ENCODE measurements at places on chromosomes 4 and X.

GRCh38 chrX:15435836-15436619 is 51.8 kb upstream of the VEGFD start:
- peak; percentile 34 for DNase-seq

- no peak for DNase-seq
These were observed 149.2 kb downstream of the STK32B start for GRCh38 chr4:5200513-5200912.

DNA sequence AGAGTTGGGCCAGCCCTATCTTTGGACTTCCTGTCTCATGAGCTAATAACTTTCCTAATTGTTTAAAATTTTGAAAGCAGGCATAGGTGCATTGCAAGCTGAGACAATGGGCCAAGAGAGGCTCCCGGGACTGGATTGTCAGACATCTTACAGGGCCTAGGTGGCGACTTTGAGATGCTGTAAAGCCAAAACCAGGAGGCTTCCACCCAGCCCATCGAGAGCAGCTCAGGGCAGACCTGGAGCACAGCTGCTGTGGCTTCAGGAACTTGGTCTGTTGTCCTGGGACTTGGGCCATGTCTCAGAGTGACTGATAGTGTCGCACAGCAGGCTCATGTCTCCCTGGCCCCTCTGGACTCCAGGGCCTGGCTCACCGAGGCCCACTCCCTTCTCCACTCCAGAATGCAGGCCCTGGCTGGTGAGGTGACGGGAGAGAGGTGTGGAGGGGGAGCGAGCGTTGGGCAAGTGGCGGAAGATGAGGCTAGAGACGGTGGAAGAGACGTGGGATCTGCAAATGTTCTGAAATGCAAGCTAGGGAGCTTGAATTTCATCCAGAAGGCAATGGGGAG is 24.1 kb upstream of the MTM1 start:
- DNase-seq: no peak

- DNase-seq: no peak
These were observed 21.2 kb downstream of the DOK7 start for GRCh38 chr4:3484057-3484973.

DNA sequence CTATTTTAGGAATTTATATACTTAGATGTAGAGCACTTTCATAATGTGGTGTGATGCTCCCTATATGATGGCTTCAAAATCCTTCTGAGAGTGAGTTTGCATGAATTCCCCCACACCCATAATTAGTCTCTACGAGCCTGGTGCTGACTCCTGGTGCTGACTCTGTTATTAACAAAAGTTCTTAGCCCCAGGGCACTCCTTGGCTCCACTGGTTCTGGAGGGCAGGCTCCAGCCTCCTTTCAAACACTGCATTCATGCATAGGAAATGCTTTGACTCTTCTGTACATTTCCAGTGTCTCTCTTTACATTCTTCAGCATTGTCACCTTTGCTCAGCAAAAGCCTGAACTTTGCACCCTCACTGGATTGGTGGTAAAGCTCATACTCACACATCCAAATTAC is 64.0 kb downstream of the LNX1 start:
- no peak for DNase-seq

GRCh38 chr4:27913738-27914137 is 1053.1 kb downstream of the STIM2 start:
- DNase-seq: no peak

DNA sequence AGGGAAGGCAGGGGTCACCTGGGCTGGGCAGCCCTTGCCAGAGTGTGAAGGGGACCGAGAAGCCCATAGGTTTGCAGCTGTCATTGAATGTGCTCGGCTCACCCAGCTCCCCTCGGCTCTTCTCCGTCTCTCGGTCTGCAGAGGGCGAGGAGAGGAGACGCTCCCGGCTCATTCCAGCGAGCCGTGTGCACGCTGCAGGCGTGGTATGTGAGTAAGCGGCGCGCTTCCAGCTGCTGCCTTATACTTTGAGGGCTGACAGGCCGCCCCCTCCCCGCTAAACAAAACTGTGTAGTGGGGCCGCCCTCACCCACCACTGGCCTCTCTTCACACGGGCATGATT is 23.0 kb upstream of the BCORL1 start:
- no peak for DNase-seq

GRCh38 chr4:18751083-18751482 is 729.5 kb upstream of the LCORL start:
- DNase-seq: no peak

GRCh38 chr4:21469438-21470300 is 478.9 kb downstream of the KCNIP4 start:
- DNase-seq: no peak

DNA sequence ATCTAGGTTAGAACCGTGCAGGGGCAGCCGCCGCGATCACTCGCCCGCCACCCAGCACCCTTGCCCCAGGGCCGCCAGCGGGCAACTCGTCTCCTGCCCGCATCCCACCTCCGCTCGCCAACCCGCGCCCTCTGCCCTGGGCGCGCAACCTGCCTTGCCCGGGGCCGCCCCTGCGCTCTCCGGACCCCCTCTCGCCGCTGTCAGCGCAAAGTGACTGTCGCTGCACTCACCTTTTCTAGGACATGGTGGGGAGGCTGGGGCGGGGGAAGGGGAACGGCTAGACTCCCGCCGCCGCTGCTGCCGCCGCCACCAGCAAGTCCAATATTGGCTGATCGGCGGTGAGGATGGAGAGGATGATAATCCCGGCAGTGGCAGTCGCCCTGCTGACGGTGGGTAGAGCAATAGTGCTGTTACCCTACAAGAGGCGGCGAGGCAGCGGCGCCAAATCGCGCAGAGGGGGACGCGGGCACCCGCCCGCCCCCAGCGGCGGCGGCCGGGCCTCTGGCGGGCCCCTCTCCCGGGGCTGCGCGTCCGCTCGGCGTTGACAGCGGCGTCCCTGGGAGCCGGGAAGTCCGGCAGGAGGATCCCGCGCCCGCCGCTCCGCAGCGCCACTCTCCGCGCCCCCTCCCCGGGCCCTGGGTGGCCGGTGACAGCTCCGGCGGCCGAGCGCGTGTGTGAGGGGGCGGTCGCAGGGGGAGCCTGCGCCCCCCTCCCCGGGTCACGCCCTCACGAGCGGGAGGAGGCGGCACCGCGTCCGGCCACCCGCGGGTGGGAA is 2.3 kb upstream of the NR3C2 start:
- no peak for DNase-seq

- DNase-seq: no peak
These were observed 403 bp downstream of the SGCB start for GRCh38 chr4:52037689-52038102.

DNA sequence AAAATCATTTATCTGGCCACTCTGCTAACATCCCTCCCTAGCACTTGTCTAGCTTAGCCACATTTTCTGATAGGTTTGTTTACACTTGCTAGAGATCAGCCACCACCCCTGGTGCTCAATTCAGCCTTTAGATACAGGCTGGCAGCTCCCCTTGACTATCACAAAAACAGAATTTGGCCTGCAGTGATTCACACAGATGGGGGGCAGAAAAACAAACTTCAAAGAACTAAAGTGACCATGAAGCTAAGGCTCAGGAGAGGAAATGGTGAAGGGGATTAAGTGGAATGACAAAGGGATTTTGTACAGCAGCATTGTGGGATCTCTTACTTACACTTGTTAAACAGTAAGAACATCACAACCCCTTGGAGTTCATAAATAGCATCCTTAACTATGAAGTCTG is 1718.0 kb upstream of the PCDH7 start:
- no peak for DNase-seq

GRCh38 chr4:3786196-3786869 is 20.1 kb downstream of the ADRA2C start:
- no peak for DNase-seq

- DNase-seq: no peak
These were observed 12.2 kb downstream of the MTNR1A start for GRCh38 chr4:186543206-186543605.

DNA sequence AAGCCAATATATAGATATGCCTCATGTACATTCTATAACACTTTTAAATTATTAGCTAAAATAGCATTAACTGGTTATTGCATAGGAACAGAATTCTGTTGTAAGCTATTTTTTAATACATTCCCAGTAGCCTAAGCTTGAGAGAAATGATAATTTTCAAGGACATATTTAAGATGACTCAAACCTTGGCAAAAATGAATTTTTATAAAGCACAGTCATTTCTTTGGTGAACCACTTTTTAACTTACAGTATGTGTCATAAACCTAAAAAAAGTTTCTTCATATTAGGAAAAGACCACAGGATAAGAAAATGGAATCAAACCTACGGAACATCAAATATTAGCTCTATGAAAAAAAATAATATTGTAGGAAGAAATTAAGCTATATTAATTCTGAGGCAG is 986.3 kb downstream of the STIM2 start:
- no peak for DNase-seq

DNA sequence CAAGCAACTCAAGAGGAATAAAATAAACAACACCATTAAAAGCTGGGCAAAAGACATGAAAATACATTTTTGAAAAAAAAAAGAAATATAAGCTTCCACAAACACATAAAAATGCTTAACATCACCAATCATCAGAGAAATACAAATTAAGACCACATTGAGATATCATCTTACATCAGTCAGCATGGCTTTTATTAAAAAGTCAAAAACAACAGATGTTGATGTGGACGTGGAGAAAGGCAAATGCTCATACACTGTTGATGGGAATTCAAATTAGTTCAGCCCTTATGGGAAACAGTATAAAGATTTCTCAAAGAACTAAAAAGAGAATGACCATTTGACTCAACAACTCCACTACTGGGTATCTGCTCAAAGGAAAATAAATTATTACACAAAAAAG is 59.6 kb downstream of the STK32B start:
- peak; percentile 37 for DNase-seq

GRCh38 chr4:76211769-76212708 is 1.6 kb downstream of the SCARB2 start:
- DNase-seq: no peak

Data from BJ (cell line).